NCI-H2171 (cell line): ENCODE measurements at places on chromosomes 2 and 18.

DNA sequence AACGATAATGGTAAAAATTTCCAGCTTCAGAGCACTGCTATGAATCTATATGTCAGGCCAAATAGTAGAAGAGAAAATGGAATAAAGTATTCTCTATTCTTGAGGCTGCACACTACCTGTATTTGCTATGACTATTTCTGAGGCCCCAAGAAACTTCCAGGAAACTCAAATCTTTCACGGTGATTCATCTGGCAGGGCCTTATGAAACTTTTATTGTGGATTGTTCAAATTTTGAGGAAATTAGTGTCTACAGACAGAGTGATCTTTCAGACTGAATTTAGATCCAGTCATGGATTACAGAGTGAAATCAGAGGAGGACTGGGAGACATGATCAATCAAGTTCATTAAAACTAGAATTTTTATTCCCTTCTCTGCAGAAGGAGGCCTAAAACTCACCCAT lies 4.1 kb upstream of the VSNL1 start:
- DNase-seq: no peak

- DNase-seq: no peak
Measured at GRCh38 chr2:12302140-12302539, 414.6 kb upstream of the TRIB2 start.

DNA sequence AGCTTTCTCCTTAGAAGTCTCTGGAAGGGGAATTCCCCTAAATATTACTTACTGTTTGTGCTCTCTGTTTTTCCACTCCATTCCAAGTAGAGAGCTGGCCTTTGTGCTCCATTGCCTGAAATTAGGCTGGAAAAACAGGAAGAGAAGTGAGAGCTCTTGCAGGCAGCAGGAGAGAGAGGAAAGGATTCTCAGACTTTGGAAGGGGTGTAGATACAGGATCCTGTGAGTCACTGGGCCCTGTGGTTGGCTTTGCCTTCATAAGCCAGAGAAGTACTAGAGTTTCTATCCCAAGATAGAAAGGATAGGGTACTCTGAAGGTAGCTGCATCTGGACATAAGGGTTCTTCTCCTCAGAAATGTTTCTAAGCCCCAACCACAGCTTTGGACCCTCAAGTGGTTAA lies 188.9 kb downstream of the CMPK2 start:
- DNase-seq: no peak

DNA sequence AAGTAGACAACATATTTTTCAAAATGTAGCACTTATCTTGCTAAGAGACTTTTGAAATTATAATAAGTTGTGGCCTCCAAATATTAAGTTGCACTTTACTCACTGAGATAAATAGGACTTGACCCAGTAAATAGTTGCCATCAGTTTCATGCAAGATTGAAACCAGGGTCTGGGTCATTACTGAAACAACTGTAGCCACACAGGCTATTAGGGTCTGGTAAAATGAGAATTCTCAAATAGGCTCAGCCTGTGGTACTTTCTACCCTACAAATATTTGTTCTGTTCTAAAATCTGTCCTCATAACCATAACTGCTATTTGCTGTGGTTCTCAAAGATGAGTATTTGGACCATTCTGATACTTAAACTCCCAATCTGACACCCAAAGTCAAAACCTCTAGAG lies 115.4 kb upstream of the STK17B start:
- DNase-seq: no peak

DNA sequence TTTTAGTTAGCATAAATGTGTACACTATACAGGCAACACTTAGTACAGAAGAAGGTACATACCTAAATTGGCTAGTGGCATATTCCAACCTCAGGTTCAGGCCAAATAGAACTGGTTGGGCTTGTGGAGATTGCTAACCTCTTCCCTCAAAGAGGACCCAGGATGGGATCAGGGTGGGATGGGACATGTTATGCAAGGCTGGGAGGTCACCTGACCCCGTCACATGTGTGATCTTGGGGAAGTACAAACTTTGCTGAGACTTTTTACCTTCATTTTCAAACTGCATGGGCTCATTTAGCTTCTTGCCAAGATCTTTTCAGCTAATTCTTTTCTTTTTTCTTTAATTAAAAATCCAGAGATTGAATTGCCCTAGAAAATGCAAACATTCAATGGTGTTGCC lies 36.9 kb downstream of the TMEM17 start:
- no peak for DNase-seq

- DNase-seq: no peak
Measured at GRCh38 chr2:203758841-203759689, 52.6 kb downstream of the CD28 start.

GRCh38 chr18:3151399-3152264 lies 68.1 kb downstream of the MYOM1 start:
- peak; percentile 50 for DNase-seq

DNA sequence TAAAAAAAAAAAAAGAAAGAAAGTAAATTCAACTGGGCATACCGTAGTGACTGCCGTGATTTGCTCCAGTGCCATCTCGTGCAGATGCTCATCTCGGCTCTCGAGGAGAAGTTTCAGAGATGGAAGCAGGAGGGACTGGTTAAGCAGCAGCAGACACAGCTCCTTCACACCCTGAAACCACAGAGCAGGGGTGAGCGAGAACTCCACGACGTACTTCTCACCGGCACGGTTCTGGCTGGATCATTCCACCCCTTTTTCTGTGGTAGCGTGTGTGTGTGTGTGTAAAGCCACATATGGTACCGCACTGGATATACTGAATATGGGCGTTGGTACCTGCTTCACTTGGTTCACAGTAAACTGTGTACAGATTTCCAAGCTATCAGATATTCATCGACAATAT lies 382.2 kb downstream of the NBAS start:
- DNase-seq: no peak

DNA sequence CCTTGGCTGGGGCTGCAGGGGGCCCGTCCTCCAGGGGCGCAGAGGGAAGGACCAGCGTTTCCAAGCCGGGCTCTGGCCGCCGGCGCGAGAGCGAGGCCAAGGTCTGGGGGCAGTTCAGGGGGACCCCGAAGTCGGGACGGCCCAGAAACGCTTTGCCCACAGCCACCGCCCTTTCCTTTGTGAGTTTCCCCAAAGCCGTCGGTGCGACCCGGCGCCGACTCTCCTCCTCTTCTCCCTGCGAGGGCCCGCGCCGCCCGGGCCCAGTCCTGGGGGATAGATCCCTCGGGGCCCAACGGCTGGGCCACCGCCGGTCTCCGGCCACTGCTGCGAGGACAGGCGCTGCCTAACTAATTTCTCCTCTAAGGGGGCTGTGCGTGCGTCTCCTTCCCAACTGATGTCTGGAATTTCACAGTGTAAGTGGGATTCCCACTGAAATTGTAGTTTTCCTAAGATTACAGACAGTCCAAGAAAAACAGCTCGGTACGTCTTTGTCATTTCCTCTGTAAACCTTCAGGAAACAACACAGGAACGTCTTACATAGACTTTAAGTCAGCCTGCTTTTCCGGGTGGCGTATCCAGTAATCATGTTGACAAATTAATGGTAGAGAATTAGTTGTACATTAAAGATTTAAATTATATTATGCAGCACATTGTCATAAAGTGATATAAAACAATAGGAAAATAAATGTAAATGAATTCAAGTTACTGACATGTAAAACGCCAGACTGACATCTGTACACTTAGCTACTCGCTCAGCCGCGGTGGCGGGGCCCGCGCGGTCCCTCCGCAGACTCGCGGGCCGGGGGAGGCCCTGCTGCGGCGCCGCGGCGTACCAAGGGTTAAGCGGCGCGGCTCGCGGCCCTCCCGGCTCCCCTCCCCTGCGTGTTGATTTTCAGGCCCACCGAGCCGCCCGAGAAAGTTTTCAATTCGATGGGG lies 139.4 kb upstream of the SIX3 start:
- no peak for DNase-seq

- no peak for DNase-seq
Measured at GRCh38 chr2:112530728-112531127, 11.5 kb upstream of the POLR1B start.

- no peak for DNase-seq
Measured at GRCh38 chr2:190984595-190984994, 29.4 kb downstream of the STAT1 start.

- DNase-seq: no peak
Measured at GRCh38 chr18:25786758-25787157, 303.7 kb downstream of the SS18 start.

GRCh38 chr2:163324677-163325076 lies 411.1 kb downstream of the FIGN start:
- DNase-seq: no peak

DNA sequence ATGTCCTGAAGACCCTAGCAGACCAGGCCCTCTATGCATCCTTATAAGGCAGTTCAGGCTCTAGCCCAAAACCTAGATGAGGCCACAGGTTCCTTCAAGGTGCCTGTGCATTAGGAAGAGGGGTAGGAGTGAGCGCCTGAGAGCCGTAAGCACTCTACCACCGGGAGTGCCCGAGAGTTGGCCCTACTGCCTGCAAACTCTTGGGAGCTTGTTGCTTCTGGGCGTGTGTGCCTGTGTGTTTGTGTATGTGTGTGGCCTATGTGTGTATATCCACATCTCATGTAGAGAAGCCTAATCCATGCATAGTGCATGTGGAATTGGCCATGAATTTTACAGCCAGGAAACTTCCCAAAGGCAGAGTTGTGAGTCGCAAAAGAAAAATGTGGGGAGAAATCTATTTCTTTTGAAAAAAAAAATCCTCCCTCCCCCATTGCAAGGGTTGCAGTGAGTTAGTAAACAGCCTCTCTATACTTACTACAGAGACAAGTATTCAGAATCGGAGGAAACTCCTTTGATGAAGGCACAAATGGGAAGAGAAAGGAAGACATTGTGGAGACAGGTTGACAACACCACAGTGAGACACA lies 96.8 kb downstream of the ADD2 start:
- DNase-seq: no peak

- DNase-seq: no peak
Measured at GRCh38 chr18:22086973-22087372, 82.4 kb upstream of the GATA6 start.

DNA sequence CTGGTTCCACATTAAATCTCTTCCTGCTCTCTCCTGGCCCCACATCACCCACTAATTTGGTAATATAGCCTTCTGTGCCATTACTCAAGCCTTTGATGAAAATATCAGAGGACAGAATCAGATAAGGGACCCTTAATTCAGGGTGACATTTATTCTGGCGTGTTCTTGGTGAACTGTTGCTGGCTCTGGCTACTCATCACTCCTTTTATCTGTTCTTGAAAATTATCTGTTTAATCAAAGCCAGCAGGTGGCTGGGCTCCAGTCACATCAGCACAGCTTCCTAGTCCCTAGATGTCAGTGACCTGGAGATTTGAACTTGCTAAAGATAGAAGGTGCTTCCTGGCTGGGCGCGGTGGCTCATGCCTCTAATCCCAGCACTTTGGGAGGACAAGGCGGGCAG lies 26.9 kb upstream of the SLC35F6 start:
- no peak for DNase-seq

GRCh38 chr2:234676109-234676782 lies 179.4 kb upstream of the ARL4C start:
- DNase-seq: peak; percentile 19

DNA sequence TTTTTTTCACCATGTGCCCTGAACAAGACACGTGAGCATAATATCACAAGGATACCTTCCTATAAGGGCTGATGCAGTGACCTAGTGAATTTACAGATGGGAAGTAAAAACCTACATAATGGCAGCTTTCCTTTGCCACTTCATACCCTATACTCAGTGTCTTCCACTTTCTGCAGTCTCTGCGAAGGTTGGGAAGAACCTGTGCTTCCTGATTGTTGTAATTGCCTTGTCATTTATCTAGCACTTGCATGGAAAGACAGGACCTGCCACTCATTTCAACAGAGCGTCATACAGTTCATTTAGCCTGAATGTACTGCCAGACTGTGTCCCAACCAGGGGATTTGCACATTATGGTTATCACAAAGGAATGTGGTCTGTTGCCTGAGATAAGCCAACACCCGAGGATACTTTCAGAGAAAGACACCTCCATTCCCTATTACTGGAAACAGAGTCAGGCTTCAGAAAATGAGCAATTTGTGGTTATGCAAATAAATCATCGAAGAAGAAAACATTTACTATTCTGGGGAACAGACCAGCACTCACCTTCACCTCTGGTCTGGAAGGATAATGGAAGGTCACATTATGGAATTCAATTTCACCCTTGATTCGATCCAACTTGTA lies 55.0 kb downstream of the ABCB11 start:
- no peak for DNase-seq

DNA sequence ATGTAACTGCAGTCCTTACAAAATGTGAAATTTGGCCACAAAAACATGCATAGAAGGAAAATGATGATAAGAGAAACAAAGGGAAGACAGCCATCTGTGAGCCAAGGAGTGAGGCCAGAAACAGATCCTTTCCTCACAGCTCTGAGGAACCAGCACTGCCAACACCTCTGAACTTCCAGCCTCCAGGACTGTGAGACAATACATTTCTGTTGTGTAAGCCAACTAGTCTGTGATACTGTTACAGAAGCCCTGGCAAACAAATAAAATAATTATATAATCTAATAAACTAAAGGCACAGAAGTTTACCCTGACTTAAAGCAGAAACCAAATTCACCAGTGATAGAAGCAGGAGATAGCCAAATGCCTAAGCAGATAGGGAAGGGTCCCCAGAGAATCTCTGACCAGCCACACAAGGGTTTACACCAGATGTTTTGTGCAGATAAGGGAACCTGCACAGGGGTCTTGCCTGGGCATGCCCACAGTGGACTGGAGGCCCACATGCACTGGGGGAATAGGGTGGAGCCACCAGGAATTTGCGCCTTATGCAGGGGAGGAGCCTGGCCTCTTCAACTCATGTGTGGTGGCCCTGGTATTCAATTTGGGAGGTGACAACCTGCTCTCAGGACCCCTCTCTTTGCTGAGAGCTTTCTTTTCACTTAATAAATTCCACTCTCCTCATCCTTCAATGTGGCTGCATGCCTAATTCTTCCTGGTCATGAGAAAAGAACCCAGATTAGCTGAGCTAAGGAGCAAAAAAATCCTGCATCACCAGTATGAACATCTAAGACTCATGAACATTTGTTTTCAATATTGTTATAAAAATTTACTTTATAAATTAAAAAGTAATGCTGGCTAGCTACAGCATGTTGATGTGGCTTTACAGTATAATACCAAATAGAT lies 3.8 kb upstream of the GCC2 start:
- no peak for DNase-seq

- DNase-seq: no peak
Measured at GRCh38 chr2:200077210-200077650, 121.8 kb downstream of the MAIP1 start.

DNA sequence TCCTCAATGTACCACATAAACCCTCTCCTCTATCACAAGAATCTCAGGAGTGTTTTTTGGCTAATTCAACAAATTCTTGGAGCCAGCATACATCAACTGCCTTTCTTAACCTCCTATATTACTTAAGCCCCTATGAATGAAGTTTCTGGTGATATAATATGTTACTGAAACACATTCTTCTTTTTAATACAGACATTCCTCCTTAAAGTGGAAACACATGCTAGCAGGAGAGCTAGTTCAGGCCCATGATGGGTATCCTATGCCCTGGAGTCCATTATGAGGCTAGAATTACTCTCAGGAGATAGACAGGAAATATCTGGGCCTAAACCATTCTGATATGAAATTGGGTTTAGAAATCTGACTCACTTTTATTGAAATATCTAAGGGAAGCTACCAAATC lies 26.6 kb upstream of the RMDN2 start:
- DNase-seq: no peak
